ENCODE measurements at places on chromosomes 13 and 19. TPM values are rescaled to one million over a fixed set of nuclear protein-coding genes. Genes with fewer than 3 reads are reported as not detected.

- no peak for DNase-seq
Measured at GRCh38 chr19:3785451-3785937, 687 bp downstream of the MATK start.

DNA sequence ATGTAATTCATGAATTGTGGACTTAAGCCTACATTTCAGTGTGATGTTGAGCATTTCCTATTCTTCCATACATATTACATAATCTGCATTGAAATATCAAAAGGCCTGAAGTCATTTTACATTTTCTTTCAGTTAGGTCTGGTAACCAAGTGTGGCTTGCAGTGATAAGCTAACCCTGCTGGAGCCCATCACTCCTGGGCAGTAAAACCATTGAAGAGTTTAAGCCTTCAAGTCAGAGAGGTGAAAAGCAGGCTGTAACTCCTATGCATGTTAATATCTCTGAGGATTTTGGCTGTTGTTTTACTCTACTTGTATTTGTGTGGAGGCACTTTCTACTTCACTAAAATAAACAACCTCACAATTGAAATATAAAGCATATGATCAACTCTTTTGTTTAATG lies 248.8 kb downstream of the SLITRK5 start:
- no peak for DNase-seq

- no peak for DNase-seq
Measured at GRCh38 chr13:64446372-64446771, 2783.8 kb downstream of the PCDH9 start.

GRCh38 chr13:94978516-94978915 lies 266.2 kb upstream of the SOX21 start:
- no peak for DNase-seq

- no peak for DNase-seq
Measured at GRCh38 chr13:112748947-112749735, 59.3 kb downstream of the ATP11A start.

DNA sequence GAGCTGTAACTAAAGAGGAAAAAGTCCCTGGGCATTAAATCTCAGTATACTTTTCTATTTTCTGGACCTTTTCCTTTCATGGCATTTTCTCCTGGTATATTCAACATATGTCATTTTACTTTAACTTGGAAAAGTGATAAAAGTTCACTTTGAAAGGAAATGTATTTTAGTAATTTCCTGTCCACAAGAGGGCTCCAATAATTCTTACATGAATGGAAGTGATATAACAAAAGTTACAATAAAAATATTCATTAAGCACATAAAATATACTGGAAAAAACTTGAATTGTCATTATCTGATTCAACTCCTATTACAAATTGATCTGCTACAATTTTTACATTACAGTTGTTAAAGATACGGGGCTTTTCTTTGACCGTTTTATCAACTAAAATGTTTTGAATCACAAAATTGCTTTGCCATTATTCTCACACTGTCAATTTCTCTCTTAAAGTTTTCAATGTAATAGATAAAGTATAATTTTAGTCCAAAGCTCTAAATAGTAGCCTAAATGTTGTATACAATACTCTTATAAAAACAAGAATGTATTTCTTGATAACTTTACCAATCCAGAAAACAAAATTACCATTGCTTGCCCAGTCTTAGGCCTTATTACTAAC lies 4.9 kb downstream of the UBL3 start:
- DNase-seq, result no peak

DNA sequence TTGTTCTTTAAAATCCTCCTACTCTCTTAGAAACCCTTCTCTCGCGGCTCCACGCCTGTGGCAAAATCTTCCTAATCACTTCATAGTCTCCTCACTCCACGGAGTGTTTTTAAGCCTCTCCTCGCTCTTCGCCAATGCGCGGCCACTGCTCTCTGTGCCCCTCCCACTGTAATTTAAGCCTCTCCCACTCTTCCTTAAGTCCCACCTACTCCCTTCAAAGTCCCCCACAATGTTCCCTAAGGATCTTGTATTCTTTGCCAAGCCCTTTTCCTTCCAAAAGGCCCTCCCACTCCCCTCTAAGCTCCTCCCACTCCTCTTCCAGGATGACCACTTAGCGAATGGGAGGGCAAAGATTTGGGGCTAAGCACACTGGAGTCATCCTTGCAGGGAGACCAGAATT lies 1.3 kb downstream of the FIZ1 start:
- no peak for DNase-seq

GRCh38 chr13:47251771-47252170 lies 354.9 kb upstream of the HTR2A start:
- no peak for DNase-seq

DNA sequence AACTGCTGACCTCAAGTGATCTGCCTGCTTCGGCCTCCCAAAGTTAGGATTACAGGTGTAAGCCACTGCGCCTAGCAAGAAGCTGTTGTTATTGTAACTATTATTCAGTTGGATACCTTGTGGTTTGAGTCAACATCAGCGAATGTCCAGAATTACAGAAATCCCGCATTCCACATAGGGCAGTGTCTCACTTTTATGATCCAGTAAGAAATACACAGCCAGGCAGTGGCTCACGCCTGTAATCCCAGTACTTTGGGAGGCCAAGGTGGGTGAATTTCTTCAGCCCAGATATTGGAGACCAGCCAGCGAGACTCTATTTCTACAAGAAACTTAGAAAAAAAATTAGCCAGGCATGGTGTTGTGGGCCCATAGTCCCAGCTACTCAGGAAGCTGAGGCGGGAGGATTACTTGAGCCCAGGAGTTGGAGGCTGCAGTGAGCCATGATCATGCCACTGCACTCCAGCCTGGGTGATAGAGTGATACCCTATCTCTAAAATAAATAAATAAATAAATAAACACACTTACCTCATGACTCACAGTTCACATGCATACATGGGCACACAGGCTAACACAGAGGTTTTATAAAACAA lies 43.8 kb downstream of the SPTBN4 start:
- peak; percentile 49 for DNase-seq

DNA sequence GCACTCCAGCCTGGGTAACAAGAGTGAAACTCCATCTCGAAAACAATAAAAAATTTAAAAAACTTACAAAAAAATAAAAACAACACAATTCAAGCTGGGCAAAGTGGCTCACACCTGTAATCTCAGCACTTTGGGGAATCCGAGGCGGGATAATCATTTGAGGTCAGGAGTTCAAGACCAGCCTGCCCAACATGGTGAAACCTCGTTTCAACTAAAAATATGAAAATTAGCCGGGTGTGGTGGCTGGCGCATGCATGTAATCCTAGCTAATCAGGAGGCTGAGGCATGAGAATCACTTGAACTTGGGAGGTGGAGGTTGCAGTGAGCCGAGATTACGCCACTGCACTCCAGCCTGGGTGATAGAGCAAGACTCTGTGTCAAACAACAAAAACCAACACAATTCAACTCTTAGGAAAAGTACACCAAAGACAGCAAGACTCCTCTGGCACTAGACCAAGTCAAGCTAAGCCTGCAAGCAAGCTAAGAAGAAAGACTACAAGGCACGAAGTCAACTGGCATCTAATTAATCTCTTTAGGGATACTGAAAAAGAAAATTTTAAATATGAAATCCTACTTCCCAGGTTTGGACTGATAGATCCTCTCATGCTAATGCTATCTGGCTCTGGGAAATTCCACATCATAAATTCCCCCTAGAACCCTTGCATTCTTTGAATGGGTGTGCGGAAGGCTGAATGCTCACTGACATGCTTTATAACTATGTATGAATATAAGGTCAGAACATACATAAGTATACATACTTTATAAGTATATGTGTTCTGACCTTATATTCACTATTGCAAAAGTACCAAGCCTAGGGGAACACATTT lies 7.9 kb downstream of the PBX4 start:
- no peak for DNase-seq

DNA sequence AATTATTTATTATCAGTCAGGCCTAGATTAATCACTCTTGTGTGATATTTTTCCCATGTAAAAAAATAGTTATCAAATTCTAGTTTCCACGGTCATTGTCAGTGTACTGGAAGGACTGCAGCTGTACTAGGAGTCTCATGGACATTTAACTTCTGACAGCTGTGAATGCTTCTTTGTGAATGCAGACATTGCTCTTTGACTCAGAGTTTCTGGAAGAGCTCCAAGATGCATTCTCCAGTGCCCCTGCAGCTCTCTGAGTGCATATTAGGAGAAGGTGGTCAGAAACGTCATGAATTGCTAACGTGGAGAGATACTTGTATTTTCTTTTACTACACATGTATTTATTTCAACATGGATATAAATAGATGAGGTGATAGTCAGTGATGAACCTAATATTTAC lies 9.7 kb upstream of the SLITRK5 start:
- no peak for DNase-seq

GRCh38 chr13:111864566-111864965 lies 202.4 kb upstream of the SOX1 start:
- no peak for DNase-seq

GRCh38 chr13:33310245-33311038 lies 24.9 kb upstream of the STARD13 start:
- DNase-seq, result no peak

DNA sequence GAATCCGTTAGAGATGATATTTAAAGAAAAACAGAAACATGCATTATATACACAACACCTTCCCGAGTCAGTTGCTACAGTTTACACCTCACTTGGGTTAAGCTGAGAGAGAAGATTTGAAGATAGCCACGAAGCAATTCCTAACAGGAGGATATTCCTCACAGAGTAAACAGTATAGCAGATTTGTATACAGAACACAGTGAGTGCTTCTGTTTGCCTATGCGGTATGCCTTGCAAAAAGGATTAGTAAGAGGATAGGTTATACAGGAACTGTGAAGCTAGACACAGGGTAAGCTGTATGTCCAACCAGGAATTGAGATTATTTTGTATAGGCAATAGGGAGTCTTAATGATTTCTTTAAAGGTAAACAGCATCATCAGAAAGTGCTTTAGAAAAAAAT lies 471.8 kb downstream of the LIG4 start:
- no peak for DNase-seq

GRCh38 chr19:18424890-18425514 lies 5.8 kb downstream of the SSBP4 start:
- no peak for DNase-seq

GRCh38 chr13:51805313-51805712 lies 1.4 kb upstream of the DHRS12 start:
- no peak for DNase-seq

GRCh38 chr13:100521851-100522617 lies 66.6 kb downstream of the GGACT start:
- DNase-seq, result no peak

The CYP2S1 gene
- 5.0 TPM for total RNA-seq

The ADGRE2 gene
- total RNA-seq, result 0.17 TPM

The CCDC169 gene
- total RNA-seq, result 5.6 TPM

The PINLYP gene
- total RNA-seq, result 0.11 TPM

The ALOX5AP gene
- total RNA-seq, result 6.2 TPM

The TNFSF9 gene
- 12.0 TPM for total RNA-seq

The DCT gene
- total RNA-seq, result 0.29 TPM
